Mucosa of gallbladder (tissue), 1 donor: ENCODE measurements at places on chromosomes 1 and 21.

- no peak for DNase-seq
Observed at GRCh38 chr1:184775329-184775728, 20.7 kb upstream of the EDEM3 start.

GRCh38 chr1:168653567-168653966, 75.4 kb downstream of the DPT start:
- no peak for DNase-seq

DNA sequence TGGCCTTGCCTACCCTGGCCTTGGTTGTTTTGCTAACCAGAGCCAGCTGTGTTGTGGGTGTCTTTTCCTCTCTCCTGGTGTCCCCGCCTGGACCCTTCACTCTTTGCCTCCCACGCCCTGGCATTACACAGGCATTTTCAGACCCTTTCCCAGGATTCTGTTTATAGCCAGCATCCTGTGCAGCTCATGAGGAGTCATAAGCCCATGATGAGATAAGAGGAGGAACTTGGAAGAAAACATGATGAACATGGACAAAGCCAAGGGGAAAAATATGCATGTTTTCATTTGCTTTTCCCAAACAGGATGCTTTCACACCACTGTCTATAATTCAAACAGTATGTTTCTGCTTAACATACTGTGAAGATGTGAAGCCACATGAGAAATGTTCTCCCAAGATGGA, 18.7 kb upstream of the WARS2 start:
- DNase-seq = no peak

- no peak for DNase-seq
Observed at GRCh38 chr1:90186506-90187322, 191.8 kb downstream of the ZNF326 start.

DNA sequence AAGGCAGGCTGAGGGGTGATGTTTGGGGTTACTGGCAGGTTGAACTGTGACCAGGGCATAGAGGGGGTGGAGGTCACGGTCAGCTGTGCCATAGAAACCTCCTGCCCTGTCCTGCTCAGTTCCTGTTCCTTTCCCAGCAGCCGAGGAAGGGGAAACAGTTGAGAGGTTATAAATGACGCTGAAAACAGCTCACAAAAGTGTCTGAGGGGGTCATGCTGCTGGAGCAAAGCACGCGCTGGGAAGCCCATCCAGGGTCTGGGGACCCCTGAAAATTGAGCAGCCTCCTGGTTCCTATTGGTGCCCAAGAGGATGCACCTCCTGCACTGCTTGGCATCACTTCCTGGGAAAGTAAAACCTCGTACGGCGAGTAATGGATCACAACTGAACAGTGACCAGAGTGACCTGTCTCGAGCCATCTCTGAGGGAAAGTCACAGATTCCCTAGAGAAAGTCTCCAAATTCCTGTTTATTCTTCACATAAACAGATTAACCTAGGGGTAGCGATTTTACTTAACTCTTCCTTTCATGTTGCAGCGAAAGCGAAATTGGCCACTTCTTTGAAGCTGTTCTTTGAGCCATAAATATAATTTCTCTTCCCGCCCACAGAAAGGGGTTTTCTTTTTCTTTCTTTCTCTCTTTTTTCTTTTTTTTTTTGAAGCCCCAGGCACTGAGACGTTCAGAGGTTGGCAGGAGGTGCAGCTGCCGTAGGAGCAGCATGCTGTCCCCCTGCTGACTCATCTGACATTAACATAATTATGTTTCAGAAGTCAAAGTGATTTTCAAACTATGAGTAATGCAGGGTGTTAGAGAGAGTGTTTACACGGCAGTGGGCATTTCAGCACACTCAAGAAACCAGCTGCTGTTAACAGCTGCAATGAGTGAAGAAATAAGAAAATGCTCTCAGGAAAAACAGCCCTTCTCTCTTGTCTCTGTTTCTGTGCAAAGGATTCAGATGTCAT, 41.8 kb upstream of the ATF3 start:
- no peak for DNase-seq

- DNase-seq = no peak
Observed at GRCh38 chr1:18192974-18193373, 85.4 kb downstream of the IGSF21 start.

DNA sequence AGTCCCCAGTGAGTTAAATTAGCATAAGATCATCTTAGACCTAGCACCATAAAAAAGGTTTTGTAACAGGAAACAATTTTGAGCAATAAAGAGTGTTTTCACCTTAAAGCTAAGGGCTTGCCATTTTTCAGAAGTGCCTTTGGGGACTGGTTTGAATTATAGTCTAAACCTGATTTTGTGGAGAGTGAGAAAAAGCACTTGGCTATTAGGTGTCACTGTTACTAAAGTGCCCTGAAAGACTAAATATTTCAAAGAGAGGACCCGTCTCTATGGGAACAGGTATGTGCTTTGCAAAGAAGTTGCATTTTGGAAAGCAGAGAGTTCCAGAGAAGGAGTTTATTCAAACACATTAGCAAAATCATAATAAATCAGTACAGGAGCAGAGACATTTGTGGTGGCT, 9.1 kb downstream of the NTNG1 start:
- no peak for DNase-seq

- DNase-seq = peak; percentile 52
Observed at GRCh38 chr1:32273391-32274208, 18.3 kb upstream of the HDAC1 start.
